Vein endothelial cell (primary cell): ENCODE measurements at places on chromosomes 7 and 10. TPM values are rescaled to one million over a fixed set of nuclear protein-coding genes. Genes with fewer than 3 reads are reported as not detected.

Gene MMP21
- total RNA-seq = 0.10 and 0.33 TPM in 2 replicates

Gene FAM25C
- total RNA-seq = not detected in 2 replicates

Gene C7orf25
- total RNA-seq = 5.6 and 6.7 TPM in 2 replicates

Gene TCAF2
- 17.3 and 22.7 TPM in 2 replicates for total RNA-seq
